ENCODE measurements at places on chromosomes 3 and 15. TPM values are rescaled to one million over a fixed set of nuclear protein-coding genes. Genes with fewer than 3 reads are reported as not detected.

The SLC12A1 gene
- 384 TPM for polyA plus RNA-seq

The CSPG5 gene
- polyA plus RNA-seq = 1.4 TPM

The THRB gene
- 20.3 TPM for polyA plus RNA-seq

The IGSF11 gene
- polyA plus RNA-seq = 4.9 TPM

All from left renal cortex interstitium (tissue), 4 donors.